ENCODE measurements at places on chromosomes 1 and 21. TPM values are rescaled to one million over a fixed set of nuclear protein-coding genes. Genes with fewer than 3 reads are reported as not detected.

CRNN gene
- total RNA-seq: not detected

DNA sequence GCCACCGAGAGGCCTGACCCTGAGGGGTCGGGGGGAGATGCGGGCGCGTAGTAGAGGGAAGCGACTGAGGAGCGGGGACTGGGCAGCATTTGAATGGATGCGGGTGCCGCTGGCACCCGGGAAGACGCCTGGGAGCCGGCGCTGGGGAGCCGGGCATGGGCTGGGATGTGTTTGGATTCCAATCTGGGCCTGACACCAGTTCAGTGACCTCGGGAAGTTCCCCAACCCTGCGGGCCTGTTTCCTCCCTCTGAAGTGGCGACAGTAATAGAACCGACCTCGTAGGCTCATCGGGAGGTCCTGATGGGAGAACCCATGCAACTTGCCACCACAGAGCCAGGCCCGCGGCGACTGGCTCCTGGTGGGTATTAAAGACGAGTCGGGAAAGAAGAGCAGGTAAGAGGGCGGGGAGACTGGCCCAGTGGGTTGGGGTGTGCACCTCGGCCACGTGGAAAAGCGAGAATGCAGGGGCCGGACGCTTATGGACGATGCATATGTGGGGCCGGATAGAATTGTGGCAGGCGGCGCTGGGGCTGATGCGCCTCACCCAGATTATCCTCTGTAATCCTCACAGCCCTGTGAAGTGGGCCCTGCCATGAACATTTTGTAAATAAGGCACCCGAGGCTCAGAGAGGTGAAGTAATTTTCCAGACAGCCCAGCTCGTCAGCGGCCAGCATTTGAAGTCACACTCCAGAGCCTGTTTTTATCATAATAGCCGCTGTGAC, 105.8 kb downstream of the SLC16A1 start:
- DNase-seq: no peak

CHODL gene
- not detected for total RNA-seq

DNA sequence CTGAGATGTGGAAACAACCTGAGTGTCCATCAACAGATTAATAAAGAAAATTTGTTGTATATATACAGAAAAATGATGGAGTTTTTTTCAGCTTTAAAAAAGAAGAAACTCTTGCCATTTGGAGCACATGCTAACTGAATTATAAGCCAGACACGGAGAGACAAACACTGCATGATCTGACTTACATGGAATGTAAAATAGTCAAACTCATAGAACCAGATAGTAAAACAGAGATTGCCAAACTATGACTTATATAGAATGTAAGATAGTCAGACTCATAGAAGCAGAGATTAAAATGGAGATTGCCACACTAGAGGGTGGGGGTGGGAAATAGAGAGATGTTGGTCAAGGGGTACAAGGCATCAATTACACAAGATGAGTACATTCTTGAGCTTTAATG, 1786.6 kb downstream of the PLA2G4A start:
- DNase-seq: no peak

DNA sequence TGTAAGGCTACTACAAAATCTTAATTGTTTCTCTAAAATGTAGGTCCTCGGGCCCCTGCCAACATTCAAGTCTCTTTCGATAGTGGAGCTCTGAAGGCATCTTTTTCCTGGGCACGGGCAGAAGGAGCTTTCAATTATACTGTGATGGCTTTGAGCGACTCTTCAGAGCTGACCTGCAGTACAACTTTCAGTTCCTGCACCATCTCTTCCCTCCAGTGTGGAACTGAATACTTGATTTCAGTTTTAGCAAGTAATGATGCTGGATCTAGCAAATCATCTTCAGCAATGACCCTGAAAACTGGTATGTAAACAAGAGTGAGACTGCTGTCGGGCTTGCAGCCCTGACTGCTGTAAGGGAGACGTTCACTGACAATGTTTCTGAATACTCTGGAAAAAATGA, 9.6 kb downstream of the FNDC7 start:
- no peak for DNase-seq

GRCh38 chr1:234836045-234836681, 226.2 kb upstream of the IRF2BP2 start:
- peak; percentile 37 for DNase-seq

GRCh38 chr1:93853940-93854339, 25.1 kb downstream of the DNTTIP2 start:
- no peak for DNase-seq

CCDC17 gene
- total RNA-seq: 3.6 TPM

- DNase-seq: no peak
These were observed 329.3 kb upstream of the PRMT6 start for GRCh38 chr1:106727171-106727570.

DNA sequence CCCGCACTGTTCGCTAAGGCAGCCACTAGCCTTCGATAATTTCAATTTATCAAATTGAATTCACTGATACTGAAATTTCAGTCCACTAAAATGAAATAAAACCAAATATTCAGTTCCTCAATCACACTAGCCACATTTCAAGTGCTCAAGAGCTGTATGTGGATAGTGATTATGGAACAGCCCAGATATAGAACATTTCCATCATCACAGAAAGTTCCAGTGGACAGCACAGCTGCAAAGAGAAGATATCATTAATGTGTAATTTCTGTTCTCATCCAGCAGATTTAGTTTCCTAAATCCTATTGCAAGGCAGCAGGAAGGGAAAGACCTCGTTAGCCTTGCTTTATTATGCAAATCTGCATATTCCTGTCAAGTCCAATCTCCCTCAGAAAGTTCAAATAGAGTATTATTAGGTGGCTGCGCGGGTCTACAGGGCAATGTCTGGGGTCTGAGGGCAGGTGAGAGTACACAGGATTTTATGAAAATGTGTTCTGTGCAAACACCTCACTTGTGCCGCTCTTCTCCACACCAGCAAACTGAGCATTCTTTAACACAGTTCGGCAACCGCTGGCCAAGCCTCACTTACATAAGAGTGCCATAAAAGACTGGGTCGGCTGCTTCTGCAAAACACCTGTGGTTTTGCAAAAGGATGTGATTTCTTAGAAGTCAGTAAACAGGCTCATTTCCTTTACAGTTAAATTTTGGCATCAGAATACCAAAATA, 22.4 kb downstream of the CAPZB start:
- no peak for DNase-seq

- DNase-seq: no peak
These were observed 16.6 kb downstream of the UTP11 start for GRCh38 chr1:38029081-38029681.

AADACL3 gene
- not detected for total RNA-seq

DNA sequence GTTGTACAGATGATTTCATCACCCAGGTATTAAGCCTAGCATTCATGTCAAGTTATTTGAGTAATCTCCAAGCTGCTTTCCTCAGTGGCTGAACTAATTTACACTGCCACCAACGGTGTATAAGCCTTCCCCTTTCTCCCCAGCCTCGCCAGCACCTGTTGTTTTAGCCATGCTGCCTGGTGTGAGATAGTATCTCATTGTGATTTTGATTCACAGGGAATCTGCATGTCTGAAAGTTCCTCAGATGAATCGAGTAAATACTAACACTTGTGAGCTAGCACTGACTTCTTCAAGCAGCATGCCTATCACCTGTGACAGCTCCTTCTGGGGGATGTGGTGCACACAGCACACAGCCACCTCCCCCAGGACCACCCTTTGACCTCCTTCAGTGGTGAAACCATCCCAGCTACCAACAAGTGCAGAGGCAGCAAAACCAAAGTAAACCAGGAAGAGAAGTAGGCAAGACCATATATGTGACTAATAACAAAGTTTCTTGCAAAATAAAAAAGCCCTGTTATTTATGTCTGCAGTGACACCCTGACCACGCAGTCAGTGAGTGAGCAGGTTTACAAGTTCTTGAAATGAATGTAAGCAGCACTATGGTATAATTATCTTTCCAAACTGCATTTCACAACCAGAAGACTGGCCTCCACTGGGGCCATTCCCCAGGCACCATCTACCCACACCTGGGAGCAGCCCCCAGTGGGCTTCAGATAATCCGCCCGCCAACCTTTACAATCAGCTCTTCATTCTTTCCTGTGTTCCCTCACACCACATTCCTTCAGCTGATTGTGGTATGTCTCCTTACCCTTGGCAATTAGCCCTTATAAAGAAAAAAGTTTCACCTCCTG, 173.8 kb downstream of the ETS2 start:
- no peak for DNase-seq

LCE2A gene
- total RNA-seq: not detected

DNA sequence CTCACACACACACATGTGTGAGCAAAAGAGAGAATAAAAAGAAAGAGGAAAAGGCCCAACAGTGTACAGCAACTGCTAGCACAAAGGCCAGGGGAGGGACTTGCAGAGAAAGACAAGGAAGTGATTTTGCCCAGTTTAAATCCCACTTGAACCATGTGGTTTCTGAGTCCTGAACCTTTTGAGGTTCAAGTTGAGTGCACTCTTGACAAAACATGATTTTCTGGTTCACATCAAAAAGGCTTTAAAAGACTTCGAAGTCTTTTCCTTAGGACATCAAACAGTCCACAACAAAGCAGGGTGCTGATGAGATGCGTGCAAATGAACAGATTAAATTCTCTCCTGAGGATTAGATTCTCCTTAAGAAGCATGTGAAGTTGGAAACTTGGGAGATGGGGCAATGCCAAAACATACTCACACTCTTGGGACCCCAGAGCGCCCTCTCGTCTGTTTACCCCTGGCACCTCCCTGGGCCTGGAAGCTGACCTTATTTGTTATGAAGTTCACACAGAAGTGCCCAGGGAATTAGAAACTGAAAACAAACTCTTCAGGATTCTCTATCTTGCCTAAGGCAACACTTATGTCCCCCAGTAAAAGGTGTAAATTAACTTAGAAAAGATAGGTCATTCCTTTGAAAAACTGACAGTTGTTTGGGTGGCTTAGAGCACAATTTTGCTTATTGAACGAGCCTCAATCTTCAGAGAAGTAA, 31.5 kb downstream of the RNF220 start:
- no peak for DNase-seq

DNA sequence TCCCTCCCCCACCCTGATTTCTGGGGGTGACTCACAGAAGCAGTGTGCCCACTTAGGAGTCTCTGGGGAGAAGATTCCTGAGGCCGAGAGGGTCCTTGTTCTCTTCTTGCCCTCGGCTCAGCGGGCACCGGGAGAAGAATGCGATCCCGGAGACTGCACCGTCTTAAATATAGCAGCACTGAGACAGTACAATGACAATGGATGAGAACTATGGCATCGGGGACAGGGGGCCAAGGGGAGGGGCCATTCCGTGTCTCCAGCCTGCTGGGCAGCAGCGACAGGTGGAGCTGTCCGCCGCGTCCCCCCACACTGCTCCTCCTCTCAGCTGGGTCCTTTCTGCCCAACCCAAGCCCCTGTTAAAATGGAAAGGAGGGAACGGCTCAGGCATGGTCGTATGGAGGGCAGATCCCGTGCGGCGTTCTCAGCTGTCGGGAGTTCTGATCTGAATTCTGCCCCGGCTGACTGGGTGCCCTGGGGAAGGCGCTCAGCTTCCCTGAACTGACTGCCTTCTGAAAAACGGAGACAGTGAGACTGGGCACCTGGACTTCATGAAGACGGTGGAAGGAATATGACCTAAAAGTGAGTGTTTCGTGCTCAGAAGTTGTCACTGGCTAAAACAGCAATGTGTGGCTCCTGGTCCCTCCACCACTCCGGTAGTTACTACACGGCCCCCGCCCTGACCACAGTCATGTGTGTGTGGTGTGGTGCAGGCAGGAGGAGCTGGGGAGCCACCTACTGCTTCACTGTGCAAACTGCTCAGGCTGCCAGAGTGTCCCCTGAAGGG, at the start of gene MYOM3:
MYOM3 (minus strand) TSS at position 140 of the 784 bp plus-strand sequence. CDS start 3,499 bp downstream, outside the sequence.
- peak; percentile 63 for DNase-seq

DNA sequence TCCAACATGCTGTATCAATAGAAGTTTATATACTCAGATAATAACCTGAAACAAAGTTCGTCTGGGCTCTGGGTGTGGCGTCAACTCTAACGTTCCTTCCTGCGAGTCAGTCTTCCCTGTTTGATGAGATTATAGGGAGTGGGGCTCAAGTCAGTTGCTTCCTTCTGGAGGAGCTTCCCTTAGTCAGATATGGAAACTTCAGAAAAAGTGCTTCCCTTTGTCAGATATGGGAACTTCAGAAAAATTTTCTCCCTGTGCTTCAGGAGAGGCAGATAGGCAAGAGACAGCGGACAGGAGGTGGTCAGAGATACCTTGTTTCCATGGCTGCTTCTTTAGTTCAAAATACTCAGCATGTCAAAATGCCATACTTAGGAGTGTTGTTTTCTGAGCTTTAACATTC, 51.1 kb upstream of the PRDX6 start:
- DNase-seq: no peak

GRCh38 chr1:228452194-228453021, 34.8 kb upstream of the RNF187 start:
- no peak for DNase-seq

DNA sequence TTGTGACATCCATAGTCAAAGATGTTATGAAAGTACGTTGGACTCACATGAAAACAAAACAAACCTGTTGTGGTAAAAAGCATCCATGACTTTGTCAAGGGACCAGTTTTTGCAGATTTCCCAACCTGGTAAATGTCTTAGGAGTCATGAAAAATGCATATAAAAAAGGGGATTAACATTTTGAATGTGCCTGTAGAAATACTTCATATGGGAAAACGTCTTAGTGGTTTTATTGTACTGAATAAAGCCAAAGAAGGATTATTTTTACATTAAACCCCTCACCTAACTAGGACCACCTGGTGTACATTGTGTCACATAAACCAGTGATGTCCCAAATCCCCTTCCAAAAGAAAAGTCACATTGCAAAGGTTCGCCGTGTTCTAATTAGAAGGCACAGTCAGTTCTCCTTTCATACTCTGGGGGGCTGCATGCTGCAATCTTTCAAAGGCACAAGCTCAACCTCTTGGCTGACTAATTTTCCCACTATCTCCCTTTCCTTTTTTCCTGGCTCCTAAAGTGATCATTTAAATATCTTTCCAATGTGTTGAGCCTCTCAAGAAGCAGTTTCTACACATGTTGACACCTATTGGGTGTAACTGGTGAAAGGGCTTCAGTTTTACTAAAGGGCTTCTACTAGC, 119.8 kb upstream of the SPAG17 start:
- no peak for DNase-seq

DNA sequence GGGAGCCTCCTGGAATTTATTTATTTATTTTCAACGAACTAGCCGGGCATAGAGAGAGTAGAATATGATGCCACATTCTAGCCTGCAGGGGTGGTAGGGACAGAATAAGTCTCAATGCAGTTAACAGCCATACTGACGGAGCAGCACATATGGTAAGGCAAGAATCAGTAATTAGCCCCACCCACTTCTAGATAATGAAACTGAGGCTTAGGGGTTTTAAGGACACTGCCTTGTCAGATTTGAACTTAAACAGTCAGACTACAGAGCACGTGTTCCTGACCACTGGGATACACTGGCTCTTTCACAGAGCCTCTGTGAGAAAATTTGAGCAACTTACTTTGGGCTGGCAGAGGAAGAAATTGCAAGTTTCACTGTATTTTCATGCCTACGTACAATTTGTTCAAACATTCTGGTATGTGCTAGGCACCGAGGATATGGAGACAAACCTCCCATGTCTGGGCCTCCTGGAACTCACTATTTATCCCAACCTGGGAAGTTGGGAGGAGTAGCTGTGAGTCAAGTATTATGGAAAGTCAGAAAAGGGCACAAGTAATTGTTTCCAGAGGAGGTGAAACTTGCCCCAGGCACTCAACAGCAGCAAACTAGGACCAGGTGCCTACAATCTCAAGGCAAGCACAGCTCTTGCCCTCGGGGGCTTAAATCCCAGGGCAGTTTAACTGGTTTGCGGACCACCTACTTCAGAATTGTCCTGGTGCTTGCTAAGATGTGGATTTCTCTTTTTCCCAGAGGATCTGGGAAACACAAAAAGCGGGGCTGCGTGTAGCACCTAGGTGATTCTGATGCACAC, 1.6 kb upstream of the CLIC4 start:
- DNase-seq: peak; percentile 39

Data from endothelial cell of umbilical vein (primary cell).